Activated T-helper 1 cell treated with anti-CD3 and anti-CD28 coated beads, Interleukin-2, amount 50 U/mL, for 16 hours (primary cell): ENCODE measurements at places on chromosomes 3 and 15.

DNA sequence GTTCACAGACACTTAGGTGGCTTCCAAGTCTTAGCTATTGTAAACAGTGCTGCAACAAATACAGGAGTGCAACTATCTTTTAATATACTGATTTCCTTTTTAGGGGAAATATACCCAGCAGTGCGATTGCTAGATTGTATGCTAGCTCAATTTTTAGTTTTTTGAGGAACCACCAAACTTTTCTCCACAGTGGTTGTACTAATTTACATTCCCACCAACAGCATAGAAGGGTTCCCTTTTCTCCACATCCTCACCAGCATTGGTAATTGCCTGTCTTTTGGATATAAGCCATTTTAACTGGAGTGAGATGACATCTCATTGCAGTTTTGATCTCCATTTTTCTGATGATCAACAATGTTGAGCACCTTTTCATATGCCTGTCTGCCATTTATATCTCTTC is 58.9 kb downstream of the ZNF148 start:
- DNase-seq, result no peak

DNA sequence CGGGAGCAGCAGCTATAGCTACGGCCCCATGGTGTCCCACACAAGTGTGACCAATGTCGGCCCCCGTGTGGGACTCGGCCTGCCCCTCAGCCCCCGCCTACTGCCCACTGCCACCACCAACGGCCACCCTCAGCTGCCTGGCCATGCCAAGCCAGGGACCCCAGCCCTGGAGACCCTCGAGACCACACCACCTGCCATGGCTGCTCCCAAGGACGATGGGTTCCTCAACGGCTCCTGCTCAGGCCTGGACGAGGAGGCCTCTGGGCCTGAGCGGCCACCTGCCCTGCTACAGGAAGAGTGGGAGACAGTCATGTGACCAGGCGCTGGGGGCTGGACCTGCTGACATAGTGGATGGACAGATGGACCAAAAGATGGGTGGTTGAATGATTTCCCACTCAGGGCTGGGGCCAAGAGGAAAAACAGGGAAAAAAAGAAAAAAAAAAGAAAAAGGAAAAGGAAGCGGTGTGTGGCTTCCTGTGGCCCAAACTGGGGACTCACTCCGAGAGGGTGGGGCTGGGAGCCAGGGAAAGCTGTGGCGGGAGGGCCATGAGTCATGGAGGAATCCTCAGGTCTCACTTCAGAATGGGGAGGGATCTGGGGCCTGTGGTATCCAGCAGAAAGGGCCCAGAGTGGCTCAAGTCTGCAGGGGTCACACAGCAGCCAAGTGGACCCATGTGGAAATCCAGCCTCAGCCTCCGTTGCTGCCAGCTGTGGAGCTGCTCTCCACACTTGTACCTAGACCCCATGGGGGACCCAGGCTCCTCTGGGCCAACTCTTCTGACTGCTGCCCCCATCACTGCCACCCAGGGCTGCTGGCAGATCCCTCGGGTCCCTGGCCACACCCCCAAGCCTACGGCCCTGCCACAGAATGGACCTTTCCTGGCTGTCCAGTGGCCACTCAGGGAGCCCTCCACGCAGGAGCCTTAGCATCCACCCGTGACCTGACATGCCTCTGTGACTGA is 26.1 kb downstream of the PTH1R start:
- DNase-seq, result no peak

GRCh38 chr3:105996781-105997180 is 128.0 kb upstream of the CBLB start:
- DNase-seq, result no peak

DNA sequence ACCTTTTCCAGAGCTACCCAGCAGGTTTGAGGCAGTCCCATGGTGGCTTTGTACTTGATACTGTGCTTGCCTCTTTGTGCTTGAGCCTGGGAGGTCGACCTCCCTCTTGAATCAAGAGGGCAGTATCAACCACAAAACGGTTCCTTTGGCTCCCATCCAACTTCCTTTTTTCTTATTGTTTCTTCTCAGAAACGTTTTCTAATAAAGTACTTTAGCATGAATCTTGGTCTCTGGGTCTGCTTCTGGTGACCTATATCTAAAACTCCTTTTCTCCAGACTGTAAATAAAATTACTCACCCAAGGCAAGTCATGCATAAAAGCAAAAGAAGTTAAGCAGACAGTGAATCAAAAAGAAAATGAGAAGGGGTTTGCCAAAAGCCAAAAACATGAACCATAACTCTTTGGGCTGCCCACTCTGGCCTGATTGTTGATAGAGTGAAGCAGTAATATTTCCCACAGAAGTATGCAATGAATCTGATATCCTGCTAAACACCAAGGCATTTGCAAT is 112.2 kb upstream of the SLC4A7 start:
- no peak for DNase-seq

GRCh38 chr15:43105077-43105736 is 631 bp downstream of the UBR1 start:
- peak; percentile 2 for DNase-seq

DNA sequence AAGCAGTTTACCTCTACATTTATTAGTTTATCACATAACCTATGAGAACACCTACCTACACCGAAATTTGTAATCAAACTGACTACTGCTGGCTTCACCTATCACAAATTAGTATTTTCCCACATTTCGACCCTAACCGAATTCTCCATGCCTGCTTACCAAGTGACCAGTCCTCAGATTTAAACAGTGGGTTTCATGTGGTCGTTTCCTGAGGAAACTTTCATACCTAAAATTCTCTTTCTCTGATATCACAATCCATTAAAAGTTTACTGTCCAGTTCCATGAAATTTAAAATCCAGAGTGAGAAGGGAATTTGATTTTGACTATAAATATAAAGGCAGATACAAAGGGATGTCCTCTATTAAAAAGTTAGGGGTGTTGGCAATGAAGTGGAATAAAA is 1.9 kb downstream of the PLOD2 start:
- DNase-seq, result no peak

- no peak for DNase-seq
These were observed 16.2 kb downstream of the NEDD4 start for GRCh38 chr15:55977231-55977630.

DNA sequence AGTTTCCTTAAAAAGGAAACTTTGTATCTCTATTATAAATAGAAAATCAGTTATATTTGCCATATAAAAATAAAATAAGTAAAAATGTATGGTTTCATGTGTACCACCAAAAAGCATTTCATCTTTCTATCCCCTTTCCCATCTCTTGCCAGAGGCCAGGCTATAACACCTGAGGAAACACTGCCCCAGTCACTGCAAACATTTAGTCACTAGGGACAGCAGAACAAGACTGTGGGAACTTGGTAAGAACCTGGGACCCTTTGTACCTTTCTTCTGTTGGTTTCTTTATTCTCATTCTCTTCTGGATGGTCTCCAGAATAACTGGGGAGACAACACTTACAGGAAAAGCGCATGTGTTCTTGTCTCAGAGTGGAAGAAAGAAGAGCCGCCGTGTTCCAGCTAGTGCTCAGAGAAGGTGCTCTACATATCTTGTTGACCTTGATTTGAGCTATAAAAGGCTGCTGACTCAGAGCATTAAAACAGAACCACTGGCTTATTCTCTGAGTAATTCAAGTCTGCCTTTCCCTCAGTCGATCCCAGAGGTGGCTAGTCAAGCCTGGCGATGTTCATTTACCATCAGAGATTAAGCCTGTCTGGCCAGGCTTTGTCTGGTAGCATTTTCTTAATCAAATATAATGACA is 361.6 kb downstream of the RBMS3 start:
- no peak for DNase-seq

DNA sequence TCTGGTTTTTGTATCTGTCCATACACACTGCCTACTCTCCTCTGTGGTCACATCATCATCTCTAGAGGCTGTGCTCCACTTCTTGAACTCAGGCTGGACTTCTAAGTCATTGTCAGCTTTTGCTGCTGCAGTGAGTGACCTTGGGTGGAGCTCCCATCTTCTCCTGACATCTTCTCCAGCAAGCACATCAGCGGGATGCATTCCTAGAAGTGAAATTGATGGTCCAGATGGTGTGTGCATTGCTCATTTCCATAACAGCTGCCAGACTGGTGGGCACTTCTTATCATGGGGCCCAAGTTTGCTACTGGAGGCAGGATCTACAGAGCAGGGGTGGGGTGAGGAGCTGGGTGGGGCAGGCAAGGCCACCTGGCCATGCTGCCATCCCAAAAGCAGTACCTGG is 109.9 kb downstream of the DNAJB8 start:
- no peak for DNase-seq
